ENCODE measurements at places on chromosomes 16 and 17.

DNA sequence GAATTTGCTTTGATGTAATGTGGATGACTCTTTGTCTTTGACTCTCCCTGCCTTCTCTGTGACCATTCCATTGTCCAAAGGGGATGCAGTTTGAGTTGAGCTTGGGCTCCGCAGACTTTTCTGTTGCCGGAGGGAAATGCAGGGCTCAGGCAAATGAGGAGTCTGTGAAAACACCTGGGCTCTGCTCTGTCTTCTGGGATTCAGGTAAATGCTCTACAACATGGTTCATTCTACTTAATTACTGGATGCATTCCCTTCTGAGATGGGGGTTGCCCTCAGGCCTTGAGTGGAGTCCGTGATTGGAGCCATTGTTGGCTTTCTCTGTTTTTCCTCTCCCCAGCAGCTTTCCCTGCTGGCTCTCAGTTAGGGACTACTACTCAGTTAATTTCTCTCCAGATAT is 26.4 kb upstream of the SPNS2 start:
- no peak for DNase-seq

DNA sequence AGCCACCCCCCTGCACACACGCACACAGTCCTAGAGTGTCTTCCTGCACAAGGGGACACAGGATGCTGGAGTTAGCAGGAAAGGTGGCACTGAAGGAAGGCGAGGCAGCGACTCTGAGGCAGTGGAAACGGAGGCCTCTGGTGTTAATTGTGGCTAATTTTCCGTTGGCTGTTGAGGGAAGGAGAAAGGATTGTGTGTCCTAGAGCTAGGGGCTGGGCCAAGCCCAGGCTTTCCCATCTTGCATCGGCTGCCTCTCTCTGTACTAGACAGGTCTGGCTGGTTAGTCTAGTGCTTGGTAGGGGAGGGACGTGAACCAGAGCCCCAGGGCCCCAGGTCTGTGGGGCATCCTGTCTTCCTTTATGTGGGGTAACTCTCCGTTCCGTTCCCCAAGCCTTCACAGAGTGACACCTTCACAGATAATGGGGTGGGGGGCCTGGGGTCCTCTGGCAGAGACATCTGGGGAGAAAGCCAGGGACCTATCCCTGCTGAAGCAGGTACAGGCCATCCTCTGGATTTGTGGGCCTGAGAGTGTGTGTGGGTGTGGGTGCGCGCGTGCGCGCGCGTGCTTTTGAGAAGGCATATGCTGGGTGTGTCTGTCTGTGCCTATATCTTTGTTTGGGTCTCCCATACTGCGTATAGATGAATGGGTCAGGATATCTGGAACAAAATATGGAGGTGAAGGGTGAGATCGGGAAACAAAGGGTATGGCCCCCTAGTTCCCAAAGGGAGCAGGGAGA is at the start of gene CHD3:
Gene CHD3 (plus strand): TSS at position 606 of the 737 bp plus-strand sequence. CDS start 212 bp downstream, outside the sequence.
- no peak for DNase-seq

DNA sequence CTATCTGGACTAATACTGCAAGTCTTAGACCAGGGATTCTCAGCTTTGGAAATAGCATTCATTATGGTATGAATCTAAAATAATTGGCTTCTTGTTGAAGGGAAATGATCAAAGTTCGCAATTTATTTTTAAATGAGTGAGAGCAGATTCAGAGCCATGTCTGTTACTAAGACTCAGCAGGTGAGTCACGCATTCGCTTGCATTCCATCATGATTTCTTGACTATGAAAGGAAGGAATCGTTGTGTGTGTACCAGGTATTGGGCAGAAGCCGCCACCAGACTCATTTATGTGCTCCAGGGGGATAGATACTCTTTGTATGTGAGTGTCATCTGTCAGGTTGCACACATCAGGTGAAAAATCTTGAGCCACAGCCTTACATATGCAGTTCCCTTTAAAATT is 10.8 kb downstream of the GSG1L2 start:
- DNase-seq = no peak

DNA sequence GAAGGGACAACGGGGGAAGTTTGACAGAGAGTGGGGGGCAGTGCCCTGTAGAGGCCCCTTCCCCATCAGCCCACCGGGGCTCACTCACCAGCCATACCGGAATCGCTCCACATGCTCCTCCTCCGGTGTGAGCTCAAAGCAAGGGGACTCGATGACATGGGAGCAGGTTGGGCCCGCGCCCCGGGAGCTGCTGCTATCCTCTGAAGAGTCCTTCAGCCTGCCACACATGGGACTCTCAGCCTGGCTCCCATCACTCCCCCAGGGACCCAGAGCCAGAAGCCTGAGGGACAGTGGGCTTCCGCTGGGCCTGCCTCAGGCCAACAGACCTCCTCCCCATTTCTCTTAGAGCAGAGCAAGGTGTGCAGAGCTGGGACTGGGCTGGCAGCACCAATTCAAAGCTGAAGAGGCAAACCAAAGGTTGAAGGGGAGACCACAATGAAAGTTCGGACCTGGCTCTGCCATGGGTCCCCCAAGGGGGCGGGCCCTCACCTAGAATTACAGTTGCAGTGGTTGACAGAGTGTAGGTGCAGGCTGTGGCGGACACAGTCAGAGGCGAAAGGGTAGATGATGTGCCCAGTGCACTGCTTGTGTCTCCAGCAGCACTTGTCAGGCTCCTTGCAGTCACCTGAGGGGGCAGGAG is 7.3 kb downstream of the PROCA1 start:
- DNase-seq = no peak

DNA sequence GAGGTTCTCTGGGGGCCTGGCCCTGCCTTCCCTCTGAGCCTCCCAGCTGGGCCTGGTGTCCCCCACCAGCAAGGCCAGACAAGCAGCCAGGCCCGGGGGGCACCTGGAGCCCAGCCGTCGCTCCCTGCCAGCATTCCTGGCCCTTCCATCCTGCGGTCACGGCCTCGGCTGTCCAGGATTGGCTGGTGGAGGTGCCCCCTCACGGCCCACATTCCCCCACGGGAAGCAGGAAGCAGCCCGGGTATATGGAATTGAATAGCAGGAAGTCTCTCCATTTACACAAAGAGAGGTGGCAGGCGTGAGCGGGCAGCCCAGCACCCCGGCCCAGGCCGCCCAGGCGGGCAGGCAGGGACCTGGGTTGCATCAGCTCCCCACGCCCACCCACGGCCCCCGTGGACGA is 14.5 kb downstream of the TRAF7 start:
- DNase-seq = no peak

Data from right atrium auricular region (tissue), 2 donors.